Astrocyte (in vitro differentiated cells and primary cell): ENCODE measurements at places on chromosomes 11 and 22. TPM values are rescaled to one million over a fixed set of nuclear protein-coding genes. Genes with fewer than 3 reads are reported as not detected.

DNA sequence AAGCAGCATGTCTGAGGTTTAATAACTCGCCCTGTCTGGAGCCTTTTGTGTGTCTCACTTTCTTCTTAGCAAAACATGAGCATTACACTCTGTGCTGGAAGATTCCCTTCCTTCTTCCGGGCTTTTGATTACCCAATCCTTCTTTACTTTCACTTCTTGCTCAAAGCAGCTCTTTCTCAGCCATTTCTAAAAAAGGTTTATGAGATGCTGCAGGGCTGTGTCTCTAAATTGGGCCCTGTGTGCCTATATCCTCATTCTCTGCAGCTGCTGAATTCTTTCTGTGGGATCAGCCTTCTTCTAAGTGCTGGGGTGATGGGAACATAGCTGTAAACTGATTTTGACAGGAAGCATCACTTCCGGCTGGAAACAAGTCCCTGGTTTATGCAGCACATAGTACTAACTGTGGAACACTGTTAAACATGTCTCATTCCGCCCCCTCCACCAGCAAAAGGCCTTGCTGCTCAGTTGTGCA is 71.8 kb downstream of the PIWIL4 start:
- DNase-seq, result peak; percentile 14

DNA sequence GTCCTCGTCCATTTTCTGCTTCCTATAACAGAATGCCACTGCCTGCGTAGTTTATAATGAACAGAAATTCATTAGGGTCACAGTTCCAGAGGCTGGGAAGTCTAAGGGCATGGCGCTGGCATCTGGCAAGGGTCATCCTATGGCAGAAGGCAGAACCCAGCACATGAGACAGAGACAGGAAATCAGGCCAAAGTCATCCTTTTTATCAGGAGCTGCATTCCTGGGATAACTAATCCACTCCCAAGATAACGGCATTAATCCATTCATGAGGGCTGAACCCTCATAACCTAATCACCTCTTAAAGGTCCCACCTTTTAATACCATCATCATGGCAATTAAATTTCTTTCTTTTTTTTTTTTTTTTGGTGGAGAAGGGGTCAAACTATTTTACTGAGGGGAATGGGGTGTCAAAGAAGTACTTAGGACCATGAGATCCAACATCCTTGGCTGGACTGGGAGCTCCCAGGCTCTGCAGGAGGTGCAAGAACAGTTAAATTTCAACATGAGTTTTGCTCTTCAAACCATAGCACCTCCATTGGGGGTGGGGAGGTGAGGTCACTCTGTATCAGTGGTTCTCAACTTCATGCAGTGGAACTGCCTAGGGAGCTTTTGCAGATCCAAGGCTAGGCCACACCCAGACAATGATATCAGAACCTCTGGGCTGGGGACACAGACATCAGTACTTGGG is 4.4 kb downstream of the TMEM109 start:
- no peak for DNase-seq

- DNase-seq, result no peak
Observed at GRCh38 chr11:17853280-17853679, 118.7 kb downstream of the KCNC1 start.

DNA sequence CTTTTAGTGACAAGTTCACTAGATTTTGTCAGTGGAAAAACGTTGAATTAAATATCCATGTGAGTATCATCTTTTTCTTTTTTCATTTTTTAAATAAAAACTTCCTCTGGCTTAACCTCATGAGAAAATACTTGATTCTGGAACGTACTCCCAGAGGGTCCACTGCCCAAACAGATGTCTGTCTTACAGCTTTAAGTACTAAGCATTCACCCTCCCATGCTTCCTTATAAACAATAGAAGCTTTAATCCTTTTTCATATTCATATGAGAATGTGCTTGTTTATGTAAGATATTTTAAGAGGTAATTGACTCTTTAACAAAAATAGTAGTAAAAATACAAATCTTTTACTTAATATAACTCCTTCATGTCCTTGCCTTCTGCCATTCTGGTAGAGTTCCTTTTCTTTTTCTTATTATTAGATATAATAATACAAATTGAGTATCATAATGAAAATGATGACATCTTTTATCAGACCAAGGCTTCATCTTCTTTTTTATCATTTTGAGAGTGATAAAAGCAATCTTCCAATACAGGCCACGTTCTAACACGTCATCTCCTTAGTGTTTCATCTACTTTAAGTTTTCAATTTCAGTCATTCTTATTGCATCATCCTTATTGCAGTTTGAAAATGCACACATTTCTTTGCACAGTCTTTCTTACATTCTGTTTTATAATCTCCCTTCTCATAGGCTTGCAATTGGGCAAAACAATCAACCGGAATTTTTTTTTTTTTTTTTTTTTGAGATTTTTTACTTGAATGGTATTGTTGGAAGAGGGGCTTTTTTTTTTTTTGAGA is 69.5 kb upstream of the MYO18B start:
- DNase-seq, result no peak

TLCD5 gene
- 9.3 and 9.5 TPM in 2 replicates for total RNA-seq

DNA sequence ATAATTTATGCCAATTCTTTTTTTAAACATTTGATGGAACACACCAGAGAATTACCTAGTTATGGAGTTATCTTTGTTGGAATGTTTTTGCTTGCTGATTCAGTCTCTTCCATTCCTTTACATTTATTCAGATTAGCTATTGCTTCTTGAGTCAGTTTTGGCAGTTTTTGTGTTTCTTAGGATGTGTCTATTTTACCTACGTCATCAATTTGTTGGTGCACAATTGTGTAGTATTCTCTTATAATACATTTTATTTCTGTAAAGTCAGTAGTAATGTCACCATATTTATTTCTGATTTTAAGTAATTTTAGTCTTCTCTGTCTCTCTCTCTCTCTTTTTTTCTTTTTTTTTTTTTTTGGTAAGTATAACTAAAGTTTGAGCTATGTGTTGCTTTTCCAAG is 929.5 kb upstream of the RAG2 start:
- no peak for DNase-seq
